ENCODE measurements at places on chromosomes 1 and 21.

DNA sequence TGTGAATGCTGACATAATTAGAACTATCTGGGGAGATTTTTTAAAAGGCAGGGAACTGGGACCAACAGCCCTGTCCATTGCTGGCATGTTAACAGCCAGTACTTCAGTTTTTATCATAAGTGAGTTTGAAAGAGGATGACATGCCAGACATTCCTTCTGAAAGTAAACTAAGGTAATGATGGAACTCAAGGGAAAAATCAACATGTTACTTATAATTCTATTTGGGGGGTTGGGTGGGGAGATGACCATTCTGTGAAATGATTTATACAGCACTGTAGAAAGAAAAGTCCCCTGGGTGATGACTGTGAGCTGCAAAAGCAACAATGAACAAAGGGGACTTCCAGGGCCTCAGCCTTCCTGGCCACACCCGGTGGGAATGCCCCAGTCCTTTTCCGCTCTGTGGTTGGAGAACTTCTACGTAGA is 5.4 kb upstream of the LAMC2 start:
- no peak for DNase-seq

GRCh38 chr1:205429762-205430695 is 8.2 kb upstream of the LEMD1 start:
- no peak for DNase-seq

GRCh38 chr1:40059960-40060750 is 19.6 kb downstream of the CAP1 start:
- DNase-seq, result peak; percentile 57

DNA sequence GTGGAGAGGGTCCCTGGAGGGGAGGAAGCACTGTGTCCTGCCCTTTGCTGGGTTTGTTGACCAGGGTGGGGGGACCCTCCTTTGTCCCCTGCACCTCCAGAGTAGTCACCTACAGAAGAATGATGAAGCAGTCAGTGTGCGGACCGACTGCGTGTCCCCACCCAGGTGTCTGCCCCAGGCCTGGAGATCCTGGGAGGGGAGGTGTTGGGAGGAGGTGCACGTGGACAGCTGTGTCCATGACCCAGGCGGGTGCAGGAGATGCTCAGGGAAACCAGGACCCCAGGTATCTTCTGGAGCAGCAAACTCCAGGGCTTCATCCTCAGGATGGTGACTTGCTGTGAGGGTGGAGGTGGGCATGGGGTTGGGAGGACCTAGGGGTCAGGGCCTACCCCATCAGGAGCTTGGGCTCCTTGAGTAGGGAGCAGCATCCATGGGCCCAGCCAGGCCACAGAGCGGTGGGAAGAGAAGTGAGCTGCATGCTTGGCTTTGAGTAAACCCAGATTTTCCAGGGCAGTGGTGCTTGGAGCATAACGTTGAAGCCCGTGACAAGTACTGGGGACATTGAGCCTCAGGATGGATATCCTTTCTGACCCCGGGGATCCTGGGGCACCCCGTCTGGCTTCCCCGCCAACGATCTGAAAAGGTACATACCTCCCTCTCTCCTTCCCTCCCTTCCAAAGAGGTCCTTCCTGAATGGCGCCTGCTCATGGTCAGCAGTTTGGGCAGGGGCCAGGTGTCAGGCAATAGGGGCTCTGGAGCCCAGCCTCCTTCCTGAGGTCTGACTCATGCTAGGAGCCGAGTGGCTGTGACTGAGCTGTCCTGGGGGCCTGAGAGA is 13.7 kb downstream of the ACTRT2 start:
- no peak for DNase-seq

- DNase-seq, result no peak
These were observed 478.2 kb downstream of the NEGR1 start for GRCh38 chr1:71804140-71804539.

DNA sequence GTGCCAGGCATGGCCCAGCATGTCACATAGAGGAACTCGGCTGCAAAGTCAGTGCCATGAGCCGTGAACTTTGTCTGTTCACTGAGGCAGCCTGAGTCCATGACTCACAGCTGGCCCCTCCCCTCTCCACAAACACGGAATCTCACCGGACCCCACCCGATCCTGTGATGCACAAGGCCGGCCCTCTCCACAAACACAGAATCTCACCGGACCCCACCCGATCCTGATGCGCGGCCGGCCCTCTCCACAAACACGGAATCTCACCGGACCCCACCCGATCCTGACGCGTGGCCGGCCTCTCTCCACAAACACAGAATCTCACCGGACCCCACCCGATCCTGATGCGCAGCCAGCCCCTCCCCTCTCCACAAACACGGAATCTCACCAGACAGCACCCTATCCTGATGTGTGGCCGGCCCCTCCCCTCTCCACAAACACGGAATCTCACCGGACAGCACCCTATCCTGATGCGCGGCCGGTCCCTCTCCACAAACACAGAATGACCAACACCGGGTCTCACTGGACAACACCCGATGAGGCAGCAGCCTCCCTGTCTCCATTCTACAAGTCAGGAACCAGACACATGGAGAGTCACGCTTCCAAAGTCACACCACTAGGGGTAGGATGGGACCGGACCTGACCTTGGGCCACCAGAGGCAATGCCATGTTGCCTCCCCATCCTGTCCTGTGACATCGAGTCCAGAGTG is 39.6 kb upstream of the GPR153 start:
- DNase-seq, result no peak

DNA sequence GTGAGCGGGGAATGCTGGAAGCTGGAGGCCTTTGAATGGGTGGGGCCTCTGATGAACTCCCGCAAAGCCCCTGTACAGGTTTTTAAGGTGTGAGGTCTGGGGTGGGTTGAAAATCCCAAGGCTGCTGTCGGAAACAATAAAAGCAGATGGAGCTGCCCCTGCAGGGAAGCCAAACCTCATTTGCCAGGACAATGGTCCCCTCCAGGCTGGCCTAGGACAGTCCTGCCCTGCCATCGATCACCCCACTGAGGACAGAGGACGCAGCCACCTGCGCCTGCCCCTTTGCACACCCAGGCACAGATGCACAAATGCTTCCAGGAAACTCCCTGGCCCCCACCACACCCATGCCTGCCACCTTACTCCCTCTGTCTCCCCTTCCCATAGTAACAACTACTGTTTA is 4.4 kb downstream of the DRAXIN start:
- DNase-seq, result no peak

All from GDM1 (cell line).